GM10248 (cell line): ENCODE measurements at places on chromosomes 4 and X.
A peak's percentile ranks its signal among the peaks of the same experiment; 100 is the strongest.

DNA sequence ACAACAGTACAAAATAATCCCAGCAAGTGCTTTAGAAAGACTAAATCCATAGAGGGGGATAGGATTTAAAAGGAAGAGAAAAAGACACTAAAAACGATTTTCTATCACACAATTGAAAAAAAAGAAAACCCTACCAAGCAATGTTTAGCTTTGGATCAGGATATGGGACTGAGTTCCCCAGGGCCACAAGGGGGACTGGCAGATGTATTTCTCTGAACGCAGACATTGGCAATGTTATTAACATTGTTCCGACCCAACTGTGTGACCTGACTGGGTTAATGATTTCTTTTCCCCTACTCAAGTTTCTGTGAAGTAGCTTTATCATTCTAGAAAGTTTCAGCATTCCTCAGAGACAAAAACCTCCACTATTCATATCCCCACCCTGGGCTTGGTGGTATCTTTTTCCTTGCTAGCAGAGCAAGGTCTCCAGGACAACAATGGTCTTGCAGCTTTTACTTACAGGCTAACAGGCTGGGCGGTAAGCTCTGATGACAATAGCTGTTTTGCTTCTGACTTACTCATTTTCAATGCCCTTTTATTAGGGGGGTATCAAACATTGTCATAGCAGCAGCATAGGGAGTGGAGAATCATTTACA lies 25.8 kb downstream of the SLC7A11 start:
- DNase-seq: no peak

DNA sequence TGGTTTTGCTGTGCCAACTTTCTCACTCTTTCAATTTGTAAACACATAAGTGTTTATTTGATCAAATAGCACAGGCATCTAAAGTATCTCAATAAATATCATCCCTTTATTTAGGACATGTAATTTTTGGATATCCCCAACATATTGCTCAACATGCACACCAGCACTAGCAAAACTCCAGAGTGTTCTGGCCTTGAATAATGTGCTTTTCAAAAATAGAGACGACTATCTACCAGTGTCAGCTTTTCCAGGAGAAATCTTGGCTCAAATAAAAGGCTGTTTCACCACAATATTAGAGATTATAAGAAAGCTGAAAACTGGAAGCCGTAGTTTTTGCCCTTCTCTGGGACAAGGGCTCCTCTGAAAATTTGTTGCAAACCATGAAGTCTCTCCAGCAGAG lies 67.0 kb downstream of the MAOB start:
- DNase-seq: no peak

DNA sequence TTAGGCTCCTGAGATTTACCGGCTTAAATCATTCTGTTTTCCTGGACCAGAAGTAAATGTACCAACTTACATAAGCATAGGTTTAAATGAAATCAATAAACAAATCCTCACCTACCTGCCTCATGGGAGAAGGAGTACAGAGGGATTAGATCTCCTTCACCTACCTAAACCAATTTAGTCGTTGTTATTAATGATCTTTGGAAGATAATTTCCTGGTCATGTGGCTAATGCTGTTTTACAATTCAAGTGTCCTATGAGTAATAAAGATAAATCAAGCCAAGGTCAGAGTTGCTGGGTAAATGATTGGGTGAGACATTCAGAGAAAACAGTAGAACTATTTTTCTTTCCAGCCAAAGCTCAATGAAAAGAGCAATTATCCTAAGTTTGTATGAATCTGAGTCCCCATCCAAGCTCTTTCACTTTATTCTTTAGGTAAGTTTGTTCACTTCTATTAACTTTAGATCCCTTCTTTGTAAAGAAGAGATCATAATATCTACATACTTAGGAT lies 423.0 kb upstream of the FAM241A start:
- DNase-seq: no peak

DNA sequence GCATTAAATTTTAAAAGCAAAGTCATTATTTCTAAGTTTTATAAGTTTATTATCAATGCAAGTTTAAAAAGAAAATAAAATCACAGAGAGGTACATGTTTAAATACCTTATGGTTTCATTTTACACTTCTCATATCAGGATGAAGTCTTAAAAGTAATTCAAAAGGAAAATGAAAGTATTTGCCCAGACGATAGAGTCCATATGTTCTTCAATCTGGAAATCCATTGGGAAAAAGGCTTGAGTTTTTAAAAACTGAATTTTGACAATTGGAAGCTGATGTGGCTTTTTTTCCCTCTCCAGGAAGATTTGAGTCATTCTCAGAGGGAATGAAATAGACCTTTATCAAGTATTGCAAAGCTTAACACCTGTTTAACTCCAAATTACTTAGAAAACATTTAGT lies 37.1 kb downstream of the MAB21L2 start:
- DNase-seq: peak; percentile 8

DNA sequence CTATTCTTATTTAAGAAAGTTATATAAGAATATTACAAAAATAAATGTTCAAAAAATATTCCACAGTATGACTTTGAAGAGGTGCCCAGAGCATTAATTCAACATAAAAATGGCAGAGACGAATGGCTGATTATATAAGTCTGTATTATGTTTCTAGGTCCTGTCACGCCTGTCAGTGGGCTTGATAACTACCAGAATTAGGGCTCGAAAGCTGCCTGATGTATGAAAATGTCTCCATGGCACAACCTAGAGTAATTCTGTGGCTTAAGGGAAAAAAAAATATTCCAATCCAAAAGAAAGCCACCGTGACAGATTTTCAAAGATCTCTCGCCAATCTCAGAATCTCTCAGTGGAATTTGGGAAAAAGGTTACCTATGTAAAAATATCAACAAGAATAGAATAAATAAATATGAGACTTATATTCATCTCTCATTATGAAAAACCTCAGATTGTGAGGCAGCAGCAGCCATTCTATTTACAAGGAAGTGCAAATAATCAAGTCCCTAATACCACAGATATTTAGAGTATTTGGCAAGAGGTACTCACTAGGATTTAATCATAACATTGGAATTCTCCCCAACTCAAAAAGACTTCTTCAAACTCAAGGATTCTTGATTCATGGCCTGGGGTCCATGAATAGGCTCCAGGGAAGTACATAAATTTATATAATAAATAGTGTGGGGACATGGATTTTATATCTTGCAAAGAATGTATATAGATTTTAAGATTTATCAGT lies 489.1 kb upstream of the INTU start:
- no peak for DNase-seq

DNA sequence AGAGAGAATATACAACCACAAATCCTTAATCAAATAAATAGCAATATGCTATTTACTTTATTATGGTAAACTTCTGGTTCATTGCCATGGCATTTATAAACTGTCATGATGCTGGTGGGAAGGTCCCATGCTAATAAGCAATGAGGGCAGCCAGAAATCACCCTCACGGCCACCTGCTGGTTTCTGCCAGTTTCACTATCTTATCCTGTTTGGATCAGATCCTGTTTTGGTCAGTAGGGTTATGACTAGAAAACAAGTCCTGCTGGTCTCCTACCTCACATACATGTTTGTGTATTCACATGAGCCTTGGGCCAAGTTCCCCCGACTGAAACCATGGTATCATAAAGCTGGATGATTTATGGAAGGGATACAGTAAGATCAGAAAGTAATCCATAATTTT lies 28.1 kb downstream of the XAGE5 start:
- no peak for DNase-seq

DNA sequence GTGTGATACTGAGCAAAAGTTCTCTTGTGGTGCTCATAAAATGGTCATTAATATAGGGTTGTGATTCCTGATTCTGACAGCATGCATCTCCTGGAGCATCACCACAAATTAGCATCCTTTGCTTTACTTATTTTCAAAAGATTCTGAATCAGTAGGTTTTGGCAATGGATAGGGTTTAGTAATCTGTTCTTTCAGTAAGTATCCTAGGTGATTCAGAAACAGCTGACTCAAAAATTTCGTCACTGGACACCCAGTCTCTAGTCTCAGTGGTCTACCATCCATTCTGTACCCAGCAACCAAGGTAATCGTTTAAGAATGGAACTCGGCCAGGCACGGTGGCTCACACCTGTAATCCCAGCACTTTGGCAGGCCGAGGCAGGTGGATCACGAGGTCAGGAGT lies 4.1 kb downstream of the CBLL2 start:
- no peak for DNase-seq

DNA sequence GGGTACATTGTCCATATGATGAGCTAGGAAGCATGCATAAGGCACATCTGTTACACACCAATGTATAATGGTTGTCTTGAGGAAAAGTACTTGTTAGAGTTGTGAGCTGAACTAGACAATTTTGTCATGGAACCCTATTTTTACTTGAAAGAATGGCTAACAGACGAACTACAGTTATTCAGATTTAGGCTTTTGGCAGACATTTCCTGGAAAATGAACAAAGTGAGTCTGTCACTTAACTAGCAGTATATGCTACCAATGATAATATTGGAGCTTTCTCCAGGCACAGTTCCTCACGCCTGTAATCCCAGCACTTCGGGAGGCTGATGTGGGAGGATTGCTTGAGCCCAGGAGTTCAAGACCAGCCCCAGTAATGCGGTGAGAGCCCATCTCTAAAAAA lies 61.9 kb upstream of the SLC25A43 start:
- DNase-seq: no peak

DNA sequence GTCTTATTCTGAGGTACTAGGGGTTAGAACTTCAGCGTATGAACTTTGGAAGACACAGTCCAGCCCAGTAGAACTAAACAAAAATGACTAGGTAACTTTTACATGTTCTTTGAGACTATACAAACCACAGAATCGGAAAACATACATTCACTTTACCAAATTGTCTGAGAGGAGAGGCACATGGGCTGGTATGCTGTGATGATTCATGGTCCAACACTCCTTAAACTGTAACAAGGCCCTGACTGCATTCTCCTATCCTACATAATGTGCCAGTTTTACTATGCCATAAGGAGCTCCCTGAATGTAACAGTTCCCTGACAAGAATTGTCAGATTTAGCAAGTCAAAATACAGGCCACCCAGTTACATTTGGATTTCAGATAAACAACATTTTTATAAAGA lies 640.0 kb downstream of the RAB28 start:
- DNase-seq: no peak

DNA sequence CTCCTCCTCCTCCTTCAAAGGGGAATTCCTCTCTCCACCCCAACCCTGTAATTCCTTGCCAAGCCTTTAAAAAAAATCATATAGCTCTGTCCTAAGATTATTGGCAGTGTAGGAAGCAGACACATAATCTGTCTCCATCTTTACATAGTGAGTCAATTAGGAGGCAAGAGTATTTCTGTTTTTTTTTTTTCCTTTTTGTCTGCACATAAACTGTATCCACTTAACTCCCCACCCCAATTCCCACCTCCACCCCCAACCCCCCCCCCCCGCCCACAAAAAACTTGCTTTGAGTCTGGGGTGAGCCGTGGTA lies 182.5 kb downstream of the RASL11B start:
- no peak for DNase-seq

GRCh38 chr4:37958932-37959331 lies 1.3 kb upstream of the PTTG2 start:
- DNase-seq: no peak

DNA sequence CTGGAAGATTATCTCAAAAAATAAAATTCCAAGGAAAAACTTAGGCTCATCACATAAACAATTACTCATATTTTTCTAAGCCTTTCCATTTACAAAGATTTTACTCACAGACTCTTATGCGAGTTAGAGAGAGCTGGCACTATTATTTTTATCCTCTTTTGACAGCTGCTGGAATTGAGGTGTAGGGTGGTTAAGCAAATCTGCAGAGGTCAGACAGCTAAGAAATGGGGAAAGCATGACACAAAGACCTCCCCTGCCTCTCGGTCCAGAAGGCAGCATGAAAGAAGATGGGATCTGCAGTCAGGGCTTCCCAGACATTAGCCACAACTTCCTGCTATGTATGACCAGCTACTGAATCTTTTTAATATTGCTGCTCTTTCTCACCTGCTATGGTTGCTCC lies 89.9 kb upstream of the CPEB2 start:
- no peak for DNase-seq

GRCh38 chr4:100430451-100430850 lies 87.4 kb downstream of the EMCN start:
- DNase-seq: no peak

- DNase-seq: no peak
These were observed 46.0 kb downstream of the GALNT7 start for GRCh38 chr4:173214661-173215060.

- no peak for DNase-seq
These were observed 248.6 kb downstream of the HNRNPD start for GRCh38 chr4:82124932-82125786.

DNA sequence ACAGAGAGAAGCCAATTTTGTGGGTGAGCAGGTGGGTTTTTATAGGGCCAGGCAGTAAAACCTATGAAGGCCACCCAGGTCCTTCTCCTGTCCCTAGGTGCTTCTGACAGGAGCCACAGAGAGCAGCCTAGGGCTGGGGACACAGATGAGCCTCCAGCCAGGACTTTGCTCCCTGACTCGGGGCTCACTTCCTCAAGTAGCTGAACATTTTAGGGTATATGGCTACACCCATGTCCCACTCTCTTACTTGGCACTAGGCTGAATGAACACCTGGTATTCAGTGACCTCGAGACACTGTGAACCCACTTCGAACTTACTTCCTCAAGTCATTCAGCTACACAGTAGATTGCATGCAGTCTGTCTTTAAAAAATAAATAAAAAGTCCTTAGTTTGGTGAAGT lies 217.3 kb downstream of the MID1IP1 start:
- no peak for DNase-seq

DNA sequence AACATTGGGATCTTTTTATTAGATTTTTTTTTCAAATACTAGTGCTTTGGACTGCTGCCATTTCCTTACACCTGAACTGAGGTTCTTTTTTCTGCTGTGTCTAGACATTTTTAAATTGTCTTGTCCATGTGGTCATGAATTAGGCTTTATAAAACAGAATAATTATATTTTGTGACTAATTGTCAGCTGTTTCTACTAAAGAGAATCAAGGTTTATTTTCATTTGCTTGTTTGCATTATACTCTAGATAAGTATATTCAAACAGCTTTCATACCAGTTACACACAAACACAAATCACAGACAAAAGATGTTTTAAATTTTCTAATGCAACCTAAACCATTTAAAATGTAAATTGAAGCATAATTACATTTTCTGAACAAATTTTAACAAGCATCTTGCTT lies 194.7 kb downstream of the GALNTL6 start:
- DNase-seq: no peak

DNA sequence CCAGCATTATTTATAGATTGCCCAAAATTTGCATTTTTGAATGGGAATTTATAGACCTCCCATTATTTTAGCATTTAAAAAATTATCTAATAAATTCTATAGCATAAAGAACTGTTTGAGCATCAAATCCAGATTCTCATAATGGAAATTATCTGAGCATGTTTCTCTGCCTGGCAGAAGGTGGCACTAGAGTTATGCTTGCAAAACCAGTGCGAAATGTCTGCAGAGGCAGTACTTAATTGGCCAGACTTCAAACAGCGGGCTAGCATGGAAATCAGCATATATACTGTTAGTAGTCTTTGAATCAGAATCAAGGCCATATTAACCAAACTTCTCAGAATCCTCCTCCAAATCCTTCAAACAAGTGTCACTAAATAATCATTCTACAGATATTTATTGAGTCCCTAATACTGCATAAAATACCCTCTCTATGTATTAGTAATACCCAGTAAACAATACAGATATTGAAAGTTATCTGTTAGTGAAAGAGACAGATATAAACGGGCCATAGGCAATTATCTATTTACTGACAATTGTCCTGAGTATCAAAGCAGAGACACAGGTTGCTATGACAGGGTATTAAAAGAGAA lies 78.7 kb upstream of the DCLK2 start:
- DNase-seq: peak; percentile 9

- DNase-seq: peak; percentile 20
These were observed 629.1 kb upstream of the ATOH1 start for GRCh38 chr4:93199492-93199891.
